GM10248 (cell line): ENCODE measurements at places on chromosomes 12 and 14.
A peak's percentile ranks its signal among the peaks of the same experiment; 100 is the strongest.

DNA sequence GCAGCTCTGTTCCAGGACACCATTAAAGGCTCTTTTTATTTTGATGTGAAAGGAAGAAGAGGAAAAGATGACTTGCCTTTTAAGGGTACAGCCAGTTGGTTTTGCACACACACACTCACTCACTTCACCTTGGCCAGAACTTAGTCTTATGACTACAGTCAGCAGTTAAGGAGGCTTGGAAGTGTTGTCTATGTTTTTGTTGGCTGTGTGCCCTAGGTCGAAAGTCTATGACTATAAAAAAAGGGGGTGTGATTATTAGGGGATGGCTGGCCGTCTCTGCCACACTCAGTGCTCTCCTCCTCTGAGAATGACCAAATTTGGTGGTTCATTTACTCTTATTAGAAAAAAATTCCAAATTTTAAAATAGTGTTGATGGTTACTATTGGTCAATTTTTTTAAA lies 139.5 kb upstream of the OTX2 start:
- no peak for DNase-seq

GRCh38 chr14:61965030-61965745 lies 203.0 kb downstream of the SNAPC1 start:
- no peak for DNase-seq

GRCh38 chr14:94839348-94839747 lies 69.4 kb upstream of the GSC start:
- DNase-seq = no peak

GRCh38 chr14:24379907-24380730 lies 12.1 kb downstream of the NFATC4 start:
- no peak for DNase-seq

DNA sequence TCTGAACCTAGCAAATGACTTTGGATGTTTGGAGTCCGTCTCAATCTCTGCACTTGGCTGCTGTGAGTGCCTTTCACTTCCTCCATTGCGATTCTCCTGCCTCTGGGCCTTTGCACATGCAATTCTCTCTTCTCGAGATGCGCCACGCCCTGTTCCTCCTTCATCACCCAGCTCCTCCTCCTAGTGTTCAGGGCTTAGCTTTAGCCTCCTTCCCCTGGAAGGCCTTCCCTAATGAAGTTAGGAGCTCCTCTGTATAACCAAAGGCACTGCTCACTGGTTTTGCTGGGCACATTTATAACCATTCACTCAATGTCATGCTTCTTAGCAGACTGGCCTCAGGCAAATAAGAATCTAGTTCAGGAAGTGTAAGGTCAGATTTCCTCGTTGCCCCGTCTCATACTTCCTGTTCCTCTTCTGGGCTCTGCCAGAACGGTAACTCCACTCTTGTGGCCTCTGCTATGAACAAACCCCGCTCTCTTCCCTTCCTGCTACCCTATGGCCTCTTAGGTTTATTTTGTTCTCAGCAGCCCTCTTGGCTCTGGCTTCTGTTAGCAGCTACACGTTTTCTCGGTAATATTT lies 171.4 kb downstream of the CRADD start:
- DNase-seq = no peak

GRCh38 chr12:49502590-49502989 lies 36.2 kb upstream of the KCNH3 start:
- no peak for DNase-seq

GRCh38 chr12:122021193-122021821 lies 377 bp upstream of the BCL7A start:
- no peak for DNase-seq

GRCh38 chr14:38056270-38056669 lies 151.4 kb upstream of the SSTR1 start:
- DNase-seq = no peak

DNA sequence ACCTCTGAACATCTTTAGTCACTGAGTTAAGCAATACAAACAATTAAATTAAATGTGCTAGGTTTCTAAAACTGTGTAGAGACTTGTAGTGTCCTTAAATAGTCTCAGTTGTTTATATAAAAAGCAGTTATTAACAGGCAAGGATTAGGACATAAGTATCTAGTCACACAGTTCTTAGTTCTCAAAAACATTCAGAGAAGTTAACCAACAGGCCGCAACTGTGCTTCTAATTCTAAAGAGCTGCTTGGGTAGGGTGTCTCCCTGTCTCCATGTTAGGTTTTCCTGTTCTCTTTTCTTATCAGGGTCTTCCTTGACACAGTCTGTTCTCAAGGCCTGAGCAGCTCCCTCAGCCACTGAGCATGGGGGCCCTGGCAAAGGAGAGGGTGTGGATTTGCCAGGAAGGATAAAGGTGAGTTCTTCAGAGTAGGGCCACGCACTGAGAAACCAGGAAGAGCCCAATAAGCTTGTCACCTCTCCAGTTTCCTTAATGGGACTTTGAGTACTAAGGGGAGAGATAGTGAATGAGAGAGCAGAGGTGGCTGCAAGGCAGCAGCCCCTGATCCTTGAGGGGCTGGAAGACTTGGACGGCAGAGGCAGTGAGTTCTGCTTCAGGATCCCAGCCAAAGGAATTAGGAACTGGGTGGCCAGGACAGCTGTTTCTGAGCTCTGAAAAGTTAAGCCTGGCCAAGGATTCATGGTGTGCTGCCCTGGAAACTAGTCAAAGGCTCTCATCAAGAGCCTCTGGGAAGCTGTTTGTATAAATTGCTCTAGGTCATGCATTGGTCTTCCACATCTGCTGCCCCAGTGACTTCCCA lies 177.3 kb downstream of the MYRFL start:
- no peak for DNase-seq

- no peak for DNase-seq
Measured at GRCh38 chr12:52876372-52876771, 27.6 kb upstream of the KRT78 start.

DNA sequence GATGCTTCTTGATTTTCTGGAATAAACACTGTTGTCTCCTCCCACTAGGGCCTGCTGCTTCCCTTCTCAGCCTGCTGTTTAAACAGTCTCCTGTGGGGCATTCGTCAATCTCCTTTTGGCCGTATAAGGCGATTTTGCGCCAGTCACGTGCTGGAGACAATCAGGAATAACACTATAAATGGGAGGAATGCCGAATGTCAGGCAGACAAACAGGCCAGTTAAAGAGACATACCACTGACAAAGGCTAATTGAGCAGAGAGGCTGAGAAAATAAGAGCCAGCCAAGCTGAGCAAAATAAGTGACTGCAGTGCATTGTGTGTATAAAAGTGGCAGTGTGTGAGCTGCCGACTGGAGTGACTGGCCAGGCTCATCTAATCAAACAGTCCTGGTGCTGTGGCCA lies 23.3 kb downstream of the DMAC2L start:
- DNase-seq = no peak

DNA sequence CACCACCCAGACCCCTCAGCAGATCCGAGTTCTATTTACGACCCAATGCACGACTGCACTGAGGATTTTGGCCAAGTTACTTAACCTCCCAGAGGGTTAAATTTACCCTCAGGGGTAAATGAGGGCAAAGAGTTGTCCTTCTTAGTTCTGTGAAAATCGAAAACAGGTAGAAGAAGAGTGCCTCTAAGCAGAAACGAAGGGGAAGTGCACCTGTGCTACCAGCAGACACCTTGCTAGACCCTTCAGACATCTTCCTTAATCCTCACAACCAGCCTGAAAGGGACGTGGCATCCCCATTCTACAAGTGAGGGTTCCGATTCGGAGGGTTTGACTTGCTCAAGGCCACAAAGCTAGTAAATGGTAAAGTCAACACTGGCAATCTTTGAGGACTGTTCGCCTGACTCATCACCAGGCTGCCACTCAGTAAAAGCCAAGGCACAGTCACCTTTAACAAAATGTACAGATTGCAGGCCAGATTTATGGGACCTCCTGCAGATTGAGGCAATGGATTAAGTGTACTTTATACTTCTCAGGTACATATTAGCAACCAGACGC lies 1.6 kb downstream of the GSG1 start:
- DNase-seq = no peak

DNA sequence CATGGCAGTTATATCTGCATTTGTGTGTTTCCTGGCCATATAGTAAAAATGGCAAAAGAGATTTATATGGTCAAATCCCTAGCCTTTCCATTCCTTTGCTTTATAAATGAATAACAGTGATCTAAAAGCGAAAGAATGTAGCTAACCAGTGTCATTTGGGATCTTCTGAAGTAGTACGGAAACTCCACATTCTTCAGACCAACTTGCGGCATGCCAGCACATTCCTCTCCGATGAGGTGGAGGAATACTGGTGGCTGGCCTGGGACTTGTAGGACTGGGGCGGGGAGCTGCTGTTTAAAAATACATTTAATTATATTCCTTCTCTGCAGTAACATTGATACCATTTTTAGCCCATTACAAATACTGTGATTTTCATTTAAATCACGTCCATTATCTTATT lies 85.3 kb downstream of the SAMD4A start:
- no peak for DNase-seq

DNA sequence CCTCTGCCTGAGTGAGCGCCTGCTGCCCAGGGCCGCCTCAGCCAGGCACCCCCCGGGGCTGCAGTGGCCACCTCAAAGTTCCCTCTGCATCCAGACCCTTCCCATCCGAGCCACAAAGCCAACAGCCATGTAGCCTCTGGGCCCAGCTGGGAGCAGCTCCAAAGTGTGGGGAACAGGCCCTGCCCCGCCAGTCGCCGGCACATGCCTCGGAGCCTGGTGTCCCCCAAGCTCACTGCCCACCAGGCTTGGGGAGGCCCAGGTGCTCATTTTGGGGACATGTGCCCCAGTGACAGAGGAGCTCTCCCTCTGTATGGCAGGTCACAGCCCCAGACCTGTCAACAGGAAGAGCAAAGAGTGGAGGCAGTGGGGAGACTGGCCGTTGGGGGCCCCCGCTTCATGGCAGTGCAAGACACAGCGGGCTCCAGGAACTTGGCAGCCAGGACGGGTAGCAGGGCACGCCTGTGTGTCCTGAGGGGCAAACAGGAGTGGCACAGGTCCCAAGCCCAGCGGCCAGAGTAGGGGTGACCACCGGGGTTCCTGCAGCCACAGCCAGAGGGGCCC lies 29.9 kb downstream of the JAG2 start:
- DNase-seq = no peak

- DNase-seq = peak; percentile 47
Measured at GRCh38 chr12:14567351-14568162, at the start of gene PLBD1. PLBD1 (minus strand) TSS chr12:14567883; CDS start chr12:14567696, 187 bp downstream.

GRCh38 chr14:105247715-105248367 lies 492 bp upstream of the BTBD6 start:
- no peak for DNase-seq

GRCh38 chr12:12749433-12749832 lies 32.3 kb downstream of the CDKN1B start:
- DNase-seq = no peak

DNA sequence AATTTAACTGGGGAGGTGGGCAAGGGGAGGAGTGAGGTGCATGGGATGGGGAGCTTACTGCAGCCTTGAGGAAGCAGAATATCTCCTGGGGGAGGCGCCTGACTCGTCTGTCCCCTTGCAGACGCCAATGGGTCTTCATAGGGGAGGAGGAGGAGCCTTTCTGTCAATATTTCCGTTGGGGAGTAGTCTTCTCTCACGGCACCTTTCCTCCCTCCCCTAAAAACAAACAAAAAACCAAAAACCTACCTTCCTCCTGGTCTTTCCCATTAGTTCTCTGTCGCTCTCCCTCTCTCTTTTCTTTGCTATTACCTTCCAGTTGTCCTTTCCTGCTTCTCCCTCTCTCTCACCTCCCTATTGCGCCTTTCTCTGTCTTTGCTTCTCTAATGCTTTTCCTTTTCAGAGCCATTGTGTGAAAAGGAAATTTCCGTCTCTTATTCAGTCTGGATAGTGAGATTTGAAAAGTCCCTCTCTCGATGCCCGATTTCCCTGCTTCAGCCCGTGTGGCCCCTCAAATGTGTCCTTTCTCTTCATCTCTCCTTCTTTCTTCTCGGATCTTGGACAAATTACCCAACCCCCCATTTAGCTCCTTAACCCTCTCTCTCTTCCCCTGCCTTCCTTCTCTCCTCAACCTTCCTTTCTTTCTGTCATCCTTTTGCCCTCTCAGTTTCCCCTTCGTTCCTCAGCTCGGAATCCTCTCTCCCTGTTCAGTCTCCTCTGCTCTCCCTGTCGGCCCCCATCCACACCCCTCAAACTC lies 5.9 kb downstream of the GPR84 start:
- peak; percentile 70 for DNase-seq

GRCh38 chr12:25712169-25712568 lies 159.1 kb upstream of the LMNTD1 start:
- no peak for DNase-seq

- DNase-seq = no peak
Measured at GRCh38 chr12:117192057-117192456, 1.8 kb upstream of the FBXO21 start.

GRCh38 chr14:70726651-70727375 lies 82.5 kb downstream of the MAP3K9 start:
- no peak for DNase-seq

DNA sequence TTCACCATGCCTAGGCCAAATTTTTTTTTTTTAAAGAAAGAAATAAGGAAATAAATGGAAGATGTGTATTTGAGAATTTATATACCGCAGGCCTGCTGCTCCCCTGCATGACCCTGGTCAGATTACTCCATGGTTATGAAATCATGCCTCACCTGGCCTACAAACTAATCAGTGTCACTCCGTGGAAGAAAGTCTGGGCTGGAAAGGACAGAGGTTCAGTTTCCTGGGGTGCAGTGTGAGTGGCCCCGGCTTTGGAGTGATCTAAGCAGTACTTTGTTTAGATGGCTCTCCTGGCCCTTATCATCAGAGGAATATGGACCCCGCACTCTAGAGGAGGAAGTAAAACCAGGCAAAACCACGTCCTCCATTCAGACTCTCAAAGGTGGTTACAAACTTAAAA lies 9.6 kb downstream of the APOBEC1 start:
- DNase-seq = no peak

- DNase-seq = peak; percentile 61
Measured at GRCh38 chr12:25436206-25437030, 116.7 kb downstream of the LMNTD1 start.

GRCh38 chr14:37594971-37595808 lies at the start of the genes FOXA1 and TTC6:
FOXA1 (minus strand) TSS chr14:37595249; CDS start chr14:37594972, 277 bp downstream.
TTC6 (plus strand) TSS chr14:37595629; CDS start chr14:37622065, 26,436 bp downstream.
- no peak for DNase-seq

GRCh38 chr12:56661979-56662638 lies 16.3 kb upstream of the ATP5F1B start:
- DNase-seq = no peak

DNA sequence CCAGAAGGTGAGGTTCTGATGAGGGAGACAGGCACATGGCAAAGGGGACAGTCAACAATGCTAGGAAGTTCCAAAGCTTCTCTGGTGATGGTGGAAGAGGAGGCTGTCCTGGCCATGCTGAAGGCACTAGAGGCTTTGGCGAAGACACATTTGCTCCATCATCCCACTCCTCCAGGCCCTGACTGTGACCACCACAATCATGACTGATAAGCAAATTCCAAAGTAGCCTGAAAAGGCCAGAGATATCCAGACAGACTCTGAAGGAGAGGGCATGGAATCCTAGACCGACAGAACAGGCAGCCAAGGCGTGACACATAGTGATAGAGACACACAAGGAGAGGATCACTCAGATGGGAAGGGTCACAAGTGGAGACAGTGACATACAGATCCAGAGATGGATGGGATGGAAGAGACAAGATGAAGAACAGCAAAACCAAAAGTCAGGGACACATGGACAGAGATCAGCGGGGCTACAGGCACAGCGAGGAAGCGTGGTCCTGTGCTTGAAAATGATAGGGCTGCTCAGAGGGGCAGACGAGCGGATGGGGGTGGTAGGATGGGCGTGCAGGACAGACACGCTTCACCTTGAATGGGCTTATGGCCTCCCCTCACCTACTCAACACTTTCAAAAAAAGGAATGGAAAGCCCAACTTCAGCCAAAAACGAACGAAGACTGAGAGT lies 1.3 kb downstream of the ZFHX2 start:
- no peak for DNase-seq

- no peak for DNase-seq
Measured at GRCh38 chr14:51533872-51534553, 117.7 kb upstream of the FRMD6 start.

GRCh38 chr12:65113621-65114035 lies 7.5 kb downstream of the WIF1 start:
- DNase-seq = no peak

GRCh38 chr14:26888592-26888991 lies 290.8 kb upstream of the NOVA1 start:
- no peak for DNase-seq
